ENCODE measurements at places on chromosomes 11 and 22. TPM values are rescaled to one million over a fixed set of nuclear protein-coding genes. Genes with fewer than 3 reads are reported as not detected.

Gene KDM4D
- total RNA-seq, result 0.68 TPM

Gene TEAD1
- total RNA-seq, result 51.9 TPM

Gene OR8D4
- not detected for total RNA-seq

Gene IL18
- total RNA-seq, result 48.7 TPM

Gene NEFH
- 1.0 TPM for total RNA-seq

Gene MYBPC3
- total RNA-seq, result 0.86 TPM
